ENCODE measurements at places on chromosomes 4 and X.

GRCh38 chr4:165553221-165553810, 174.5 kb downstream of the CPE start:
- DNase-seq = no peak

DNA sequence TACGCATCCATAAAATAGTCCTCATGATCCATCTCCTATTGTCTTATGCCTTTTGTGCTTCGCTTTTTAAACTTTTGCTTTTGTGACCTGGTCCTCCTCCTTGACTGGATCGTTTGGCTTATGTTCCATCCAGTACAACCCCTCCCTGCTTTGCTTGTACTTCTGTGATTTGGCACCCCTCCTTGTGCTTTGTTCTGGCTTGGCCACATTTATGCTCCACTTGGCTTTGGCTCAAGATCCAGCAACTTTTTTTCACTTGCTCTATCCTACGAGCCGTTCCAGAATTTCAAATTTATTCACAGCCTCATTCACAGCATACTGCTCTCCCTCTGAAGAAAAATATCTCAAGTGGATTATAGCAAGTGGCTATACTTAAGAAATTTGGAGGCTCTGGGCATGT, 28.0 kb upstream of the GLRA2 start:
- DNase-seq = no peak

DNA sequence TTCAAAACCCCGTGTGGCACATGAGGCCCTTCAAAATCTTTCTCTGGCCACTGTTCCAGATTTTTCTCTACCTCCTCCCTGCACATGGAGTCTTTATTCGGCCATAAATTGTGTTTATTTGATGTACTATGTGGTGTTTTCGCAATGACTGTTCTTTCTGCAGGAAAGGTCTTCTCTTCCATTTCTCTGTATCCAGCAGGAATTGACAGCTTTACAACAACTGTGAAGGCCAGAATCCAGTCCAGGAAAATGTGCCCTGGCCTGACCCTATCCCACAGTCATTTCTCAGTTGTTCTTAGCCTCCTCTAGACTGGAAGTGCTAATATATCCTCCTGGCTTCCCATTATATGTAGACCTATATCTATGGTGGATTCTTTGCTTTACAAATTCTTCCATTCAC, 191.4 kb downstream of the COL25A1 start:
- no peak for DNase-seq

- no peak for DNase-seq
Observed at GRCh38 chr4:94428884-94429283, 22.9 kb upstream of the PDLIM5 start.

DNA sequence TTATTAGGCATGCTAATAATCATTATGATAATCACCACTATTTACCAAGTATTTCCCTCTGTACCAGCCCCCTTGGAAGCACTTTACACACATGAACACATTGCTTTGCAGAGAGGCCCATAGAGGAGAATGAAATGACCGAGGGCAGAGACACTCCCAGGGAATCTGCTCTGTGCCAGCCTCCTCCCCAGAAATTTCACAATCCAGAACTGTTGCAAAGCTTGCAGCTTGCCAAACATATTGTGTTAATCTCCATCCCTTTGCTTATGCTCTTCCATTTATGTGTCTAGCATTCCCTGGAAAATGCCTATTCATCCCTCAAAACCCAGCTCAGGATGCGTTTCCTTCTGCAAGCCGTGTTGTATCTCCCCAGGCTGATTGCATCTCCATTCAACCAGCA, 37.8 kb downstream of the CYTL1 start:
- DNase-seq = no peak

GRCh38 chr4:186592966-186593586, 37.7 kb upstream of the MTNR1A start:
- no peak for DNase-seq

GRCh38 chr4:23934915-23935314, 45.1 kb upstream of the PPARGC1A start:
- no peak for DNase-seq

DNA sequence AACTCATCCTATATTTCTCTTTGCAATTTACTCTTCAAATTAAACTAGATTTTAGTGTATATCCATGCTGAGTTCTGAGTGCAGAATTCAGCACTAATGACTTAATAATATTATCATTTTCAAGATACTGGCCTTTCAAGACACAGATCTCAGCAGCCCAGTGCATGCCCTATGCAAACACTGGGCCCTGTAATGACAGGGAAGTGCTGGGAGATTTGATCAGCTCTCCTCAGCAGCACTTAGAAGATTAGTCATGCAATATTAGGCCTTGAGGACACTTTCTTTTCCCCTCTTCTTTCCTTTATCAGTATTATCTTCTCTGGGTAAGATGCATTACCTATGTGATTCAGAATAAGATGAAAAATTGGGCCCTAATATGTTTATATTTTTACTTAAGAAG, 207.1 kb downstream of the PPP3CA start:
- DNase-seq = no peak

DNA sequence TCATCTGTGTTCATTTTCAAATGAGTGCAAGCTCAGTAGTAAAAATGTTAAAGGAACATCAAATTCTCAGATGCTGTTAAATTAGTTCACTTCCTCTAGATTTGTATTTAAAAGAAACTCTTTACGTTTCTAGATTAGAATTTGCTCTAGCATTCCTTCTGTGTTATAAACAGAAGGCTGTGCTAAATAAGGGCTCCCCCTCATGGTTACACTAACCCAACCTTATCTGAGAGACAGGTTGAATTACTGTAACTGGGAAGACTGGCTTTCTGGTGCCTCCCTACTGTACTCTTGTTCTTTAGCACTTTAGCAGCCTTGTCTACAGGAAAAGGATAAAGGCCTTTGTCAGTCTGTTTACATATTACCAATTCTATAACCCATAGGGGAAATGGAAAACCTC, 56.8 kb downstream of the RXFP1 start:
- DNase-seq = no peak

DNA sequence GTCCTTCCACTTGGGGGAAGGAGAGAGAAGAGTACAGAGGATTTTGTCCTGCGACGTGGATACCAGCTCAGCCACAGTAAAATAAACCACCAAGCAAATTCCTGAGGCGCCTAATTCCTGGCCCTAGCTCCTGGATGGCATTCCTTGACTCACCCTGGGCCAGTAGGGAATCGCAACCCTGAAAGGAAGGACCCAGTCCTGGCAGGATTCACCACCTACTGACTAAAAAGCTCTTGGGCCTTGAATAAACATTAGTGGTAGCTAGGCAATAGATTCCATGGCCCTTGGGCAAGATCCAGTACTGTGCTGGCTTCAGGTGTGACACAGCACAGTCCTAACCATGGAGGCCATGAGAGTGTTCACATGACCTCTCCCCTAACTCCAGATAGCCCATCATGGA, 45.6 kb downstream of the GABRA3 start:
- no peak for DNase-seq

DNA sequence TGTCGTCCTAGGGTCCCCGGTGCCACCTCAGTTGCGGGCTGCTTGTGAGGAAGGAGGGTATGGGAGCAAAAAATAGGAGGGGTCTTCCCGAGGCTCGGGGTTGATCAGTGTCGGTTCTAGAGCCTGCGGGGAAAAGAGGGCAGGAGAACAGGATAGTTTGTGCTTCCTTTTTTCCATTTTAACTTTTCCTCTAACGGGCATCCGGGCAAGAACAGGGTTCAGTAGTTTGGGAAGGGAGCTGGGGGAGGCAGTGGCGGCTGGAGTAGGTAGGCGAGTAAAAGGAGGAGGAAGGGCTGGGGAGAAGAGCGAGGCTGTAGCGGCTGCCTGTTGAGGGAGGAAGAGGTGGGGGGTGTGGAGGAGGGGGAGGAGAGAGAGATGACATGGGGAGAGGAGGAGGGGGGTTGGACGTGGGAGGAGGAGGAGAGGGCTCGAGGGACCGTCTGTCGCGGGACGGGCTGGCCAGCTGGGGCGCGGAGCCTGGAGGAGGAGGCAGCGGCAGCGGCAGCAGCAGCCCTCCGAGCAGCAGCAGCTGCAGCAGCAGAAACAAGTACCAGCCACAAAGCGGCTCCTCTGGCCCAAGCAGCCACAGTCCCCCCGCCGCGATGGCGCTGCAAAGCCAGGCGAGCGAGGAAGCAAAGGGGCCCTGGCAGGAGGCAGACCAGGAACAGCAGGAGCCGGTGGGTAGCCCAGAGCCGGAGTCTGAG, at the start of gene SLC16A2:
SLC16A2 (plus strand) TSS at position 458 of the 704 bp plus-strand sequence; CDS start at position 603, 145 bp downstream.
- DNase-seq = peak; percentile 29

GRCh38 chr4:81272671-81273070, 57.6 kb upstream of the PRKG2 start:
- no peak for DNase-seq

DNA sequence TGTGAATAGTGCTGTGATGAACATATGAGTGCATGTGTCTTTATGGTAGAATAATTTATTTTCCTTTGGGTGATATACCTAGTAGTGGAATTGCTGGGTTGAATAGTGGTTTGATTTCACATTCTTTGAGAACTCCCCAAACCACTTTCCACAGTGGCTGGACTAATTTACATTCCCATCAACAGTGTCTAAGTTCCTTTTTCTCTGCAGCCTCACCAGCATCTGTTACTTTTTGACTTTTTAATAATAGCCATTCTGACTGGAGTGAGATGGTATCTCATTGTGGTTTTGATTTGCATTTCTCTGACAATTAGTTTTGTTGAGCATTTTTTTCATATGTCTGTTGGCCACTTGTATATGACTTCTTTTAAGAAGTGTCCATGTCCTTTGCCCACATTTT, 29.1 kb downstream of the JADE3 start:
- no peak for DNase-seq

DNA sequence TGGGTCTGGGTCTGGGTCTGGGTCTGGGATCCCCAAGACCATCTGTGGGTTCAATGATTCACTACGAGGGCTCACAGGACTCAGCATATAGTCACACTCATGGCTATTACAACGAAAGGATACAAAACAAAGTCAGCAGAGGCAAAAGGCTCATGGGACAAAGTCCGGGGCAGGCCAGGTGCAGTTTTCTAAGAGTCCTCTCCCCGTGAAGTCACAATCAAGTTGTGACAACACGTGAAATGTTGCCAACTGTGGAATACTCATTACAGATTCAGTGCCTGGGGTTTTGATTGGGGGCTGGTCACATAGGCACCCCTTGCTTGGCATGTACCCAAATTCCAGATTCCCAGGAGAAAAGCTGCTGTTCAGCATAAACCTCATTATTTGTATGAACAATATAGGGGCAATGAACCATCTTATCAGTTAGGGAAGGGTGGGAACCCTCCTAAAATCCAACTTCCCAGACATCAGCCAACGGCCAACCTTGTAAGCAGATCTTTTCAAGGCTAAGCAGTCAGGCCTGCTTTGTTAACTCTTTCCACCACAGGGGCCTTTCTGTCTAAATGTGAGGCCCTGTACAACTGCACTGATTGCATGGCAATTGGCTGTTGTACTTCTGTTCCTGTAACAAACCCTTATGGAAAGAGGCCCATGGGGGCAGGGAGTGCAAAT, 58.2 kb upstream of the DIPK2B start:
- DNase-seq = no peak

- no peak for DNase-seq
Observed at GRCh38 chr4:125780164-125780563, 465.4 kb downstream of the FAT4 start.

DNA sequence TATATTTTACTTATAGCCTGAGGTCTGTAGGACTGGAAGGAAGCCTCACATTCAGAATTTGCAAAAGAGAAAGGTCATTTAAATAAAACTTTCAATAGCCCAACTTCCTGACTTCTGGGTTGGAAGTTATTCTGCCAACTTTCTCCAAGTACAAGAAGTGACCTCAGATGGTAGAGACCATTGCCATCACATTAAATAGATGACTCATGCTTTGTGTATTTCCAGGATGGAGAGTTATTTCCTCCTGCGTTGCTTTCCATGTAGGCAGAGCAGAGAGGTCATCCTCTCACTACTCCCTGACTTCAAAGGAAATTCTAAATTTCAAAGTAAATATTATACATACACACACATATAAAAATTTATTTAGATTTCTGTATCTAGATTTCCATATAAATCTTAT, 73.0 kb upstream of the NR3C2 start:
- DNase-seq = no peak

DNA sequence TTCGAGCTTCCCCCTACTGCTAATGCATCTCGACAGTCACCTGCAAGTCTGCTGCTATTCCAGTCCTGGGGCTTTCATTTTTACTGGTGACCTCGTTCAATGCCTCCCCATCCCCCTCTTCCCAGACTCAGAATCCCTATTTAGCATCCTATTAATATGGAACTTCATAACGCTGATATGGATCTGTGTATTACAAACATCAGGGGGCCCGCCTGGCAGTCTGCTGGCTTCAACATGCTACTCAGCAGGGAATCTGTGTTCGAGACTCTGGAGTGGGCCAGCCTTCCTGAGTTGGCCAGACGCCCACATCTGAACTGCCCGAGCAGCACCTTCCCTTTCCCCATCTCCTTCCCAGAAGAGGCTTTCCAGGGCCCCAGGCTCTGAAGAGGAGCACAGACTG, 173.9 kb upstream of the PPARGC1A start:
- DNase-seq = peak; percentile 81

DNA sequence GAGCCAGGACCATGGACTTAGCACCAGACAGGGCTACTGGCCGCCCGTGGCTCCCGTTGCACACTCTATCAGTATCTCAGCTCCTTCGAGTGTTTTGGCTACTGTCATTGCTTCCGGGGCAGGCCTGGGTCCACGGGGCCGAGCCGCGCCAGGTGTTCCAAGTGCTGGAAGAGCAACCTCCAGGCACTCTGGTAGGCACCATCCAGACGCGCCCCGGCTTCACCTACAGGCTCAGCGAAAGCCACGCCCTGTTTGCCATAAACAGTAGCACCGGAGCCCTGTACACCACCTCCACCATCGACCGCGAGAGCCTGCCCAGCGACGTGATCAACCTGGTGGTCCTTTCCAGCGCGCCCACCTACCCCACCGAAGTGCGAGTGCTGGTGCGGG, 1.6 kb downstream of the FAT4 start:
- DNase-seq = no peak

GRCh38 chr4:113604955-113605354, 156.6 kb downstream of the CAMK2D start:
- DNase-seq = no peak

GRCh38 chrX:45527834-45528233, 327.2 kb upstream of the DIPK2B start:
- DNase-seq = no peak

DNA sequence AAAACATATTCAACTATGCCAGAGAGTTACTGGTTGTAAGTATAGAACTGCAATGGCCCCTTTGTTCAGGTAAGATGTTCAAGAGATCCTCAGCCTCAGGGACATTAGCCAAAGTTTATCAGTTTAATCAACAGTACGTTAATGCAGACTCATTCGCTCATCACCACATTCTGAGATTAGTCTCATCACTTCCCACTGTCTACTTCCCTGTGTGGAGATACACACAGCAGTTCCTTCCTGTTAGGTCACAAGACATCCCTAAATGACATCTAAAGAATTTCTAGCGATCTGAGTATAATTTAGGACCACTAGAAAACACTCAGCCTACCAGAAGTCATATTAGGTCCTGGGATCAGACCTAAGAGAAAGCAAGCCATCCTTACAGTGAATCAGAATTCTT, 10.4 kb downstream of the SLC10A7 start:
- no peak for DNase-seq

- no peak for DNase-seq
Observed at GRCh38 chr4:77451530-77451929, 154.1 kb upstream of the CXCL13 start.
